ENCODE measurements at places on chromosomes 4 and X.

DNA sequence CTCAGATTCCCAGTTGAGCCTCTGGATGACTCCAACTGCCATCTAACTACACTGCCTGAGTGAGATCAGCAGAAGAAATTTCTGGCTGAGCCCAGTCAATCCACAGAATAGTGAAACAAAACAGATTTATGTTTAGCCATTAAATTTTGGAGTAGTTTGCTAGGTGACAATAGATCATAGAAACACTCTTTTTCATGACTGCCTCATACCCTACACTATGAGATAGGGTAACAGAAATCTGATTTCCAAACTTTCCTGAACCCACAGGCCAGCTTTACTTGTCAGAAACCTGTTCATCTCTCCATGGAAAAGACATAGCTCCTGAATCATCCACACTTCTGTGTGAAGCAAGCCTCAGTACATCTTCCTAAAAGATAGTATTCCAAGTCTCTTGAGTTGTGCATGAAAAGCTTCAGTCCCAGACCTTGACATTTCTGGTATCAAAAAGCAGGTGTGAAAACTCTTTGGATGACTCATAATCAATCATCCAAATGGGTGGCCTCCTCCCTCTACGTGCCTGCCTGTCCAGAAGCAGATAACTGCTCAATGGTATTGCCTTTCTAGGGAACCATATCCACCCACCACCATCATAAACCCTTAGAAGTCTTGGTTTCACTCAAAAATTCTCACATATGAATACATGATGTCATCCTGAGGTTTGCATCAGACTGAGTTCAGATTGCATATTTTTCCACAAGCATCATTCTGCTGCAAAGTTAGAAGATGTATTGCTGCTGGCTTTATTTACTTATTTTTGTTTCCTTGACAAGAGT lies 47.5 kb upstream of the RAP2C start:
- no peak for DNase-seq

DNA sequence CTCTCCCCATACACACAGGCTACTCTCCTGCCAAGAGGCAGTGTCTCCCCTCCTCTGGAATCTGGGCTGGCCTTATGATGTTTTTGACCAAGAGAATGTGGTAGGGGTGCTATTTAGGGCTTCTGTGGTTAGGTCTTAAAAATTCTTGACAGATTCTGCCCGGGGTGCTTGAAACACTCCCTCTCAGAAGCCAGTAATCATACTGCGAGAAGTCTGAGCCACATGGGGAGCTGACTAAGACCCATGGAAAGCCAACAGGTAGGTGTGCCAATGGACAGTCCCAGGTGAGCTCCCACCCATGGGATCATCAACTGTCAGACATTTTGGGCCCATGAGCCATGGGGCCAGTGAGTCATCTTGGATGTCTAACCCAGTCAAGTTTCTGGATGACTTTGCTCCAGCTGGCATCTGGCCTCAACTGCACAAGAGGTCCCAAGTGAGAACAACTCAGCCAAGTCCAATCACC lies 315.7 kb downstream of the FBXW7 start:
- no peak for DNase-seq

DNA sequence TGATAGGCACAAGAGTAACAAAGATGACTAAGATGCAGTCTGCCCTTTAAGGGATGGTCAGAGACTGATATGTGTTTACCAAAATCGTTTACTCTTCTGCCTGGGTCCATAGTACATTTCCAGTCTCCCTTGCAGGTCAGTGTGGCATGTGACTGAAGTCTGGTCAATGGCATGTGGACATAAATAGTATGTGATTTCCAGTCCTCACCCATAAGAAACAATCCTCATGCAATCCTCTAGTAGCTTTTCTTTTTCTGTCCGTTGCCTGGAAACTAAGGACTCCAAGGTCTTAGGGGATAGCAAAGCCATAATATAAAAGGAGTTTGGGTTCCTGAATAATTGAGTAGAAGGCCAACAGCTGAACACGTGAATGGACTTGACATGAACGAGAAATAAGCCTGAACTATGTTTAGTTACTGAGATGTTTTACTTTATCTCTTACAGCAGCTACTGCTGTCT lies 1.1 kb downstream of the SLC9B2 start:
- DNase-seq = peak; percentile 72

DNA sequence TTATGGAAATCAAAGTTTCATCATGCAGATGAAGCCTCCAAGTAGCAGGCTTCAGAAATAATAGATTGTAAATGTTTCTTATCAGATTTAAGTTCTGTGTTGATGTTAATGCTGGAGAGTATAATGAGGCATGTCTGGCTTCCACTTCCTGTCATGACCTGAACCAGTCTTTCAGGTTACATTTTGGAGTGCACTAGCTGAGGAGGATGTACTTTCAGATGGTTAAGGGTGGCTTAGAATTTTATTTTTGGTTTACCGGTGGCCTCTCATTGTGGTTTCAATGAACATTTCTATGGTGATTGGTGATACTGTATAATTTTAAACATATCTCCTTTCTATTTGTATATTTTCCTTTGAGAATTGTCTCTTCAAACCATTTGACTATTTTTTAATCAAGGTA lies 890.4 kb downstream of the SH3BGRL start:
- no peak for DNase-seq

- no peak for DNase-seq
Measured at GRCh38 chrX:150880808-150881165, 17.7 kb downstream of the CD99L2 start.

- no peak for DNase-seq
Measured at GRCh38 chrX:17818726-17819125, 42.4 kb downstream of the RAI2 start.

GRCh38 chrX:9644335-9644734 lies 121.3 kb downstream of the GPR143 start:
- DNase-seq = peak; percentile 70

DNA sequence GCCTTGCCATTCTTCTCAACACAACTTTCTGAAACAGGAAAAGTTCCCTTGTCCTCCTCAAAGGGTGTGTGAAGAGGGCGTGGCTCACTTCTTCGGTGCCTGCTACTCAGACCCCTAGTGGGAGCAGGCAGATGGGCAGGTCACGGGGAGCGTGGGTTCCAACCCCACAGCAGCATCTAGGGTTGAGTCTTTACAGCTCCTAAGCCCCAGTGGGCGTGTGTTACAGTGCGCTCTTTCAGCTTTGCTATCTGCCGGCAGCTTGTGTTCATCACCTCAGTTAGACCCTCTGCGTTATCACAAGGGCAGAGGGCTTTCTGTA lies 57.5 kb upstream of the KLF3 start:
- no peak for DNase-seq

DNA sequence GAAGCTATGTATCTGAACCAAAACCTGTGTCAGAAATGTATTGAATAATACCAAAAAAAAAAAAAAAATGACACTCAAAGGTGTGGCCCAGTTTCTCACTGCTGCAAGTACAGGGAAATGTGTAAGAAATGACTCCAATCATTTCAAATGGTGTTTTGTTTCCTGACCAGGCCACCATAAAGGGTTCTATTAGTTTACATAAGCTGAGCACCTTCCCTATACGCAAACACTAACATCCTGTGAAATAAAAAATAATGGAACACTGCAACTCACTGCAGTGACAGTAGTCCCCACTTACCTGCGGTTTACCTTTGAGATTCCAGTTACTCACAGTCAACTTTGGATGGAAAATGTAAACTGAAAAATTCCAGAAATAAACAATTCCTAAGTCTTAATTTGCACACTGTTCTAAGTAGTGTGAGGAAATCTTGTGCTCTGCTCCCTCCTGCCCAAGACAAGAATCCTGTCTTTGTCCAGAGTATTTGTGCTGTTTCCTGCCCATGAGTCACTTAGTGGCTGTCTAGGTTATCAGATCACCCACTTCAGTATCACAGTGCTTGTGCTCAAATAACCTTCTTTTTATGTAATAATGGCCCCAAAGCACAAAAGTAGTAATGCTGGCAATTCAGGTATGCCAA lies 265.3 kb downstream of the RCHY1 start:
- DNase-seq = no peak

DNA sequence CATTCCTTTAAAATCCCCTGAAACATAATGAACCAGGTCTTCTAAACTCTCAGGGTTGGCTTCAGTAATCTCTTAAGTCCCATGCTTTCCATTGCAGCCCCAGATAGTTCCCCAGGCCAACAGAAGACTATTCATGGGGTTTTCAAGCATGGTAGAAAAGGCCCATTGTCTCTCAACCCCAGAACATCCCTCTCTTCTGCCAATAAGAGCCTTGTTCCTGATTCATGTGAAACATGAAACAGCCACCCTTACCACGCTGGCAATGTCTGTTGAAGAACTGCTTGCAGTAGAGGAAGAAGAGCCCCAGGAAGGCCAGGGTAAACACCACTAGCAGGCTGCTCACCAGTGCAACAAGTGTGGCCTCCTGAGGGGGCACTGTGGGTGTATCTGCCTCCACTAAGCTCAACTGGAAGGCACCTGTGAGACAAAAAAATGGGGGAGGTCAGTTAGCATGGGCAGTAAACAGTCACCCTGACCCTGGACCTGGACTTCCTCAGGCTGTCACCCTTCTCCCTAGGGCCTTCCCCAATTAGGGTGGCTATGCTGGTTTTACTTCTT lies 36.4 kb downstream of the EDA2R start:
- no peak for DNase-seq

DNA sequence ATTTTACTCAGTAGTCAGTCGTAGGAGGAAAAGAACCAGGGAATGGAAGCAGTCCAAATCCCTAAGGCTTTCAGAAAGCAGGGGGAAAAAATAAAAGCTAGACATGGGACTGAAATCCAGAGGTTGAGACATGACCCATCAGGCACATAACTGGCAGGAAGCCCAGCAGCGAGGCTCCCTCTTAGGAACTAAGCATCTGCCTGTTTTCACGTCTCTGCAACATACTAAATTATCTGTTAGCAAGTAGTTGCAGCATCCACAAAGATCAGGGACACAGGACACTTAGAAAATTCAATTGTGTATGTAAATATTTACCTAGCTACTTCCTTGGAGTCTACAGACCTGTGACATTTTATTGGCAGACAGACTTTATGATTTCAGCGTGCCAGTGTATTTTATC lies 118.0 kb upstream of the EDNRA start:
- no peak for DNase-seq
